WTC11 (cell line): ENCODE measurements at places on chromosomes 12 and 14.

DNA sequence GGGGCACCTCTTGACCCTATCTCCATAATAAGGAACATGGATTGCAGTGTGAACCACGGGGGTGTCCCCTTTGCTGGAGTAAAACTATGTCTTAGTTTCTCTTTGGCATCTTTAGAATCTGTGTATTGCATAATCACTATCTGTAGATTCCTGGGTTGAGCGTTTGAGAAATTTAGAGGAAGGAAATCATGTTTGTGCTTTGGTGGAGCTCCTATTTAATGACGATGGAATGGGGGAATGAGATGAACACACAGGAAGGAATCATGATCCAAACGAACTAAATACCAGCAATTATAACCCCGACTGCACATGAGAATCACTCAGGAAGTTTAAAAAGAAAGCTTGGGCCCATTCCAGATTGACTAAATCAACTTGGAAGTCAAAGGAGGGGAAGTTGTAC is 1.3 kb upstream of the MYG1 start:
- DNase-seq = no peak

GRCh38 chr12:172732-173161 is 41.2 kb downstream of the SLC6A12 start:
- no peak for DNase-seq

- no peak for DNase-seq
Observed at GRCh38 chr14:55399852-55400251, 11.8 kb downstream of the ATG14 start.

- DNase-seq = no peak
Observed at GRCh38 chr12:7695237-7695560, 376 bp downstream of the GDF3 start.

DNA sequence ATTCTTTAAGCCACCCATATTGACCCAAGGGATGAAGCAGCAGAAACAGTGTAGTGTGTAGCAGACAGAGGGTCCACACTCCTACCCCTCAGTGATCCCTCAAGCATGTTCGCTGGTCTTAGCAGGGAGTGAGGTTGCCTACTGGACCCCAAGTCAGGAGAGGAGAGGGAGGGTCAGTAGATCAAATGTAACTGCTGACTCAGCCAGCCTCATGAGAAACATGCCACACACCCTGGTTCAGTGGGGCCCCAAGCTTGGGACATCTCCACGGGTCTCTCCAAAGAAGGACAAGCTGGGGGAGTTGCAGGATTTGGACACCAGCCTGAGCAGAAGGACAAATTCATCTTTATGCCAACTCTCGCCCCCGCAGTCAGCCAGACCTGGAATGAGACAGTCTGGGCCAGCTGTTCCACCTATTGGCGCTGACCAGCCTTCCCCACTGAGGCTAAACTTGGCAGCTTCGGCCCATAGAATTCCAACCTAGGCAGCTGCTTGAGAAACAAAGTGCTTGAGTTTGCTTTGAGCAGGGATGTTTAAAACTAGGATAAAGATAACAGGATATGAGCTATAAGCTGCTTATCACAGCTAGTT is 66.0 kb upstream of the ACTN1 start:
- DNase-seq = no peak

DNA sequence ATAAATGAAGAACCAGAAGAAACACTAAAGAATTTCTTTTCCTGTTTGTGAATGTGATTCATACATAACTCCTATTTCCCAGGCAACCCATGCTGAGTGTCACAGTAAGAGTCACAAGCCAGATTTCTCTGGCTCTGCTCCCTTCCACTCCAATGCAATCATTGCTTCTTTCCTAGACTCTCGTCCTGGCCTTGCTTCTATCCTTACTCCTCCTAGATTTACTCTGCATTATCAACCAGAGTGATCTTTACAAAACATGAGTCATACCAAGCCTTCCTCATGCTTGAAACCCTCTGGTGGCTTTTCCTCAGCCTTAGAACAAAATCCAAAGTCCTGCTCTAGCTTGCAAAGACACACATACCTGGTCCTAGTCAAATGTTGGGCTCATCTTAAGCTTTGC is 13.3 kb downstream of the IL22 start:
- DNase-seq = no peak
